ENCODE measurements at places on chromosomes 4 and X. TPM values are rescaled to one million over a fixed set of nuclear protein-coding genes. Genes with fewer than 3 reads are reported as not detected.

DNA sequence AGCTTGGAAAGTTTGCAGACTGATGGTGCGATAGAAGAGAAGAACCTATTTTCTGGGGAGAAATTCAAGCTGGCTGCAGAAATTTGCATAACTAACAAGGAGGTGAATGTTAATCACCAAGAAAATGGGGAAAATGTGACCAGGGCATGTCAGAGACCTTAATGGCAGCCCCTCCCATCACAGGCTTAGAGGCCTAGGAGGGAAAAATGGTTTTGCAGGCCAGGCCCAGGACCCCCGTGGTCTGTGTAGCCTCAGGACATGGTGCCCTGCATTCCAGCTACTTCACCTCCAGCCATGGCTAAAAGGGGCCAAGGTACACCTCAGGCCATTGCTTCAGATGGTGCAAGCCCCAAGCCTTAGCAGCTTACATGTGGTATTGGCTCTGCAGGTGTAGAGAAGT is 207.1 kb upstream of the CXorf66 start:
- no peak for DNase-seq

GRCh38 chr4:76207549-76207948 is 6.1 kb downstream of the SCARB2 start:
- no peak for DNase-seq

Gene RBMXL3
- polyA plus RNA-seq: not detected

DNA sequence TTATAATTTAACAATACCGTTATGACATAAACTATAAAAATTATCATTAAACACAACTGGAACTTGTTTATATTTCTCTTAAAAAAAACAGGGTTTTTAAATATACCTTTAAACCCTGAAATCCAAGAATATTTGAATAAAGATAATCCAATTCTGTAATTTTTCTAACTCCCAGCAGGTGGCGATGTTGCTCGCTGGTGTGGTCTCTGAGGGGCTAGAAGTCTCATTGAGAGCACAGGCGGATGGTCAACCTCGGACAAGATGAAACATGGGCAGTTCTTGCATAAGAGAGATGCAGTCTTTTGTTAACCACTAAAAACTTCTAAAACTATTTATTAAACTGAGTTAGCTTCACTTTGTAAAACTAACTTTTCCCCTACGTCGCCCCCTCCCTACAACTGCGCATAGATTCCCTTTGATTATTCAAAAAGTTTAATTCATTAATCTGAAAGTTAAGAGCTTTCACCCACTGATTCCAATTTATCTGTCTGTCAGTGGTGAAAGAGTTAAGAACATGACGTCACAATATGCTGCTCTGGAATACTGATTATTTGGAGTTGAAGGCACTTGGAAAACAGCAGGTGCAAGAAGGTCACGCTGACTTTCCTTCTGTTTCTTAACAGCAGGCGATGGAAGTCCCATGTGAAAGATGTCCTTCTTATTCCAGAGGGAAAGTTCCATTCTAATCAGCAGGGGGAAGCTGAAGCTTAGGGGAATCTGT is 29.5 kb downstream of the DMP1 start:
- peak; percentile 13 for DNase-seq

DNA sequence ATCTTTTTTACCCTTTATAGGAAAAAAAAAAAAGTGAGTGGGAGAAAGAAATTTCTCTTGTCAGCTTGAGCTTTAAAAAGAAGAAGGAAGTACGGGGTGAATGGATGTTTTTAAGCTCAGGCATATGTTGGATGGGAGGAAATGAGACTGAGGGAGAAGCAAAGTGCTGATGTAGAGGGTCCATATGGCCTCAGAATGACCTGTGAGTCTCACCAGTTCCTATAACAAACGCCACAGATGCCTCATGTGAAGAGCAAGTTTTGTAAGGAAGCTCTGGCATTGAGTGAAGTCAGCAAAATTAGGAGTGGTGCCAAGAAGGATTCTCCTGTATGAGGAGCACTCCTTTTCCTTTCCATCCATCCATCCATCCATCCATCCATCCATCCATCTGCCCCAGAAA is 214.6 kb downstream of the PTTG2 start:
- DNase-seq: no peak

GRCh38 chr4:8771666-8772065 is 100.0 kb downstream of the HMX1 start:
- DNase-seq: no peak

DNA sequence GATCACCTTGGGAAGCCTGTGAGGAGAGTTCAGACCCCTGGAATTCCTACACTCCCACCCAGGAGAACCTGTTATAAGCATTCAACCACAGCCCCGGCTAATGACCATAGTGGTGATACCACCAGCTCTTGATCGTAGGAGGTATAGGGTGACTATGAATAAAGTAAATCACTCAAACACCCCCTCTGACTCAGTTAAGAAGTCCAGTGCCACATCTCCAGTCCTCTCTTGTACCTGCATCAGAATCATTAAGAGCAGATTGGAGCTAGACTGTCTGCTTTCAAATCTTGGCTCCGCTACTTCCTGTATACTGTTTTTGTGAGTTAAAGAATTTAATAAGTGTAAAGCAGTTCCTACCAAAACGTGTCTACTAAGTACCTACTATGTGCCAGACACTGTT is 565.1 kb upstream of the DIPK2B start:
- DNase-seq: no peak

DNA sequence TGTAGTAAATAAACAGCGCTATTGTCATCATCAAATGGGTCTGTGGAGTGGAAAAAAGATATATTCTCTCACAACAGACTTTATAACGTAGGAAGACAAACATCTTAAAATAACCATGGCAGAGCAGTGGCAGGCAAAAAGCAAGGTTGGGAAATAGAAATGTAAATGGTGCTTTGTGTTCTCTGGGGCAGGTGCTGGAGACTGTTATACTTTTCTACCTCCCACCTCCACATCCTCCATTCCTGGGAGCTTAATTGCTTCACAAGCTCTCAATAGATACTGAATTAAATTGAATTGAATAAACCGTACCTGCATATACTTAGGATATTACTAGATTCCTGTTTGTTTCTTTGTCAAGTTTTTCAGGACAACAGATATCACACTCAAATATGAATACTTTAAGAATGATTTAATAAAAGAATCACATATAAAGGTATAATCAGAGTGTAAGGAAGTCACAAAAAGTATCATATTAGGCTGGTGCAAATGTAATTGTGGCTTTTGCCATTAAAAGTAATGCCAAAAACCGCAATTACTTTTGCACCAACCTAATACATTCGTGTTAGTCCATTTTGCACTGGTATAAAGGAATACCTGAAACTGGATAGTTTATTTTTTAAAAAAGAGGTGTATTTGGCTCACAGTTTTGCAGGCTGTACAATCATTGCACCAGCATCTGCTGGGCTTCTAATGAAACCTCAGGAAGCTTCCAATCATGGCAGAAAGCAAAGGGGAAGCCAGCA is 367.3 kb downstream of the GRIA2 start:
- no peak for DNase-seq

- DNase-seq: no peak
Measured at GRCh38 chr4:108829966-108830492, 67.2 kb upstream of the ETNPPL start.

- DNase-seq: no peak
Measured at GRCh38 chrX:136646602-136647239, 1.2 kb upstream of the CD40LG start.

DNA sequence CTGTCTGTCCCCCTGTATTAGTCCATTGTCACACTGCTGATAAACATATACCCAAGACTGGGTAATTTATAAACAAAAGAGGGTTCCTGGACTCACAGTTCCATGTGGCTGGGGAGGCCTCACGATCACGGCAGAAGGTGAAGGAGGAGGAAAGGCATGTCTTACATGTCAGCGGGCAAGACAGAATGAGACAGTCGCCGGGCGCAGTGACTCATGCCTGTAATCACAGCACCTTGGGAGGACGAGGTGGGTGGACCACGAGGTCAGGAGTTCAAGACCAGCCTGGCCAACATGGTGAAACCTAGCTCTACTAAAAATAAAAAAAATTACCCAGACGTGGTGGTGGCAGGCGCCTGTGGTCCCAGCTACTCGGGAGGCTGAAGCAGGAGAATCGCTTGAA is 24.7 kb downstream of the IL3RA start:
- DNase-seq: no peak

- no peak for DNase-seq
Measured at GRCh38 chr4:125663896-125664767, 349.4 kb downstream of the FAT4 start.

GRCh38 chr4:111641813-111642579 is 503.3 kb upstream of the FAM241A start:
- DNase-seq: no peak

Gene MAGEA3
- polyA plus RNA-seq: not detected

DNA sequence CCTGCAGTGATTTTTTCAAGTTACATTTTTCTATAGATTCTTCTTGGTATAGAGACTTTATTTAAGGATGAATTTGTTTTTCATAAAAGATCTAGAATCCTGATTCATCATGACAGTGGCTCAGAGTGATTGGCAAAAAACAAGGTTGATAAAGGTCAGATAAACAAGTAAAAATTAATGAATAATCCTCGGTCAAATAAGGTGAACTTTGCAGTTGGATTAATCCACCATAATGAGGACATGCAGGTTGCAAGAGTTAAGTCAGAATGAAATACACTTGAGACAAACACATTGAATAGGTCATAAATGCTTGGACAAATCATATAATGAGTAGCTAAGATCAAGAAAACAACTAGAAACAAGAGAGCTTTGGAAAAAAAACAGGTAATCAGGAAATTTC is 22.9 kb upstream of the UGT2B7 start:
- DNase-seq: no peak

Gene SHROOM4
- polyA plus RNA-seq: not detected

GRCh38 chrX:7714351-7714750 is 128.6 kb upstream of the VCX start:
- no peak for DNase-seq

Gene CCNB3
- 0.38 TPM for polyA plus RNA-seq

Gene PDE5A
- polyA plus RNA-seq: 2.2 TPM

- no peak for DNase-seq
Measured at GRCh38 chrX:99705701-99706100, 704.4 kb downstream of the PCDH19 start.

GRCh38 chrX:10156199-10157031 is at the start of gene CLCN4:
Gene CLCN4 (plus strand): TSS chrX:10156975. CDS start chrX:10185033, 28,058 bp downstream.
- no peak for DNase-seq

Gene PDLIM3
- polyA plus RNA-seq: not detected
